NCI-H460 (cell line): ENCODE measurements at places on chromosomes 1 and 21. TPM values are rescaled to one million over a fixed set of nuclear protein-coding genes. Genes with fewer than 3 reads are reported as not detected.

The POU3F1 gene
- not detected in 2 replicates for total RNA-seq

The FAM110D gene
- not detected in 2 replicates for total RNA-seq

The VPS45 gene
- 43.4 and 46.9 TPM in 2 replicates for total RNA-seq

The EXTL1 gene
- total RNA-seq, result 0.05 TPM in 1 of 2 replicates, not detected in the other

The CGN gene
- 0.02 TPM in 1 of 2 replicates, not detected in the other for total RNA-seq

The CHIA gene
- total RNA-seq, result not detected in 2 replicates

The MNDA gene
- total RNA-seq, result not detected in 2 replicates

The SMYD2 gene
- total RNA-seq, result 45.0 and 52.8 TPM in 2 replicates

The FCRL1 gene
- not detected in 2 replicates for total RNA-seq

The MOB3C gene
- 3.1 and 3.7 TPM in 2 replicates for total RNA-seq

The CLDN14 gene
- total RNA-seq, result not detected in 2 replicates

The DNAJC11 gene
- total RNA-seq, result 41.1 and 41.5 TPM in 2 replicates

The FCRL4 gene
- total RNA-seq, result not detected in 2 replicates

The CD53 gene
- not detected in 2 replicates for total RNA-seq

The TLR5 gene
- total RNA-seq, result 0.05 and 0.06 TPM in 2 replicates

The KCNE2 gene
- not detected in 2 replicates for total RNA-seq

The PHC2 gene
- 46.3 and 49.9 TPM in 2 replicates for total RNA-seq

The PEX10 gene
- 19.7 and 20.3 TPM in 2 replicates for total RNA-seq

The SH3BP5L gene
- 20.5 and 23.6 TPM in 2 replicates for total RNA-seq

The SLAMF8 gene
- total RNA-seq, result not detected in 2 replicates

The ERICH3 gene
- total RNA-seq, result not detected in 2 replicates

The DCST1 gene
- total RNA-seq, result not detected in 2 replicates

The S100A4 gene
- total RNA-seq, result 201 and 238 TPM in 2 replicates
